Tibial artery (tissue), 4 donors: ENCODE measurements at places on chromosomes 5 and 9.

GRCh38 chr5:10935536-10935935 lies 174.5 kb upstream of the DAP start:
- no peak for DNase-seq

- DNase-seq, result no peak
These were observed 8.8 kb upstream of the SLC6A18 start for GRCh38 chr5:1216211-1216917.

- no peak for DNase-seq
These were observed 36.5 kb downstream of the CFAP95 start for GRCh38 chr9:69857131-69857530.

GRCh38 chr9:131008909-131009618 lies at the start of gene LAMC3:
Gene LAMC3 (plus strand): TSS chr9:131009174. CDS start chr9:131009215, 41 bp downstream.
- no peak for DNase-seq

- DNase-seq, result no peak
These were observed 88.1 kb upstream of the RNF180 start for GRCh38 chr5:64077589-64077988.

DNA sequence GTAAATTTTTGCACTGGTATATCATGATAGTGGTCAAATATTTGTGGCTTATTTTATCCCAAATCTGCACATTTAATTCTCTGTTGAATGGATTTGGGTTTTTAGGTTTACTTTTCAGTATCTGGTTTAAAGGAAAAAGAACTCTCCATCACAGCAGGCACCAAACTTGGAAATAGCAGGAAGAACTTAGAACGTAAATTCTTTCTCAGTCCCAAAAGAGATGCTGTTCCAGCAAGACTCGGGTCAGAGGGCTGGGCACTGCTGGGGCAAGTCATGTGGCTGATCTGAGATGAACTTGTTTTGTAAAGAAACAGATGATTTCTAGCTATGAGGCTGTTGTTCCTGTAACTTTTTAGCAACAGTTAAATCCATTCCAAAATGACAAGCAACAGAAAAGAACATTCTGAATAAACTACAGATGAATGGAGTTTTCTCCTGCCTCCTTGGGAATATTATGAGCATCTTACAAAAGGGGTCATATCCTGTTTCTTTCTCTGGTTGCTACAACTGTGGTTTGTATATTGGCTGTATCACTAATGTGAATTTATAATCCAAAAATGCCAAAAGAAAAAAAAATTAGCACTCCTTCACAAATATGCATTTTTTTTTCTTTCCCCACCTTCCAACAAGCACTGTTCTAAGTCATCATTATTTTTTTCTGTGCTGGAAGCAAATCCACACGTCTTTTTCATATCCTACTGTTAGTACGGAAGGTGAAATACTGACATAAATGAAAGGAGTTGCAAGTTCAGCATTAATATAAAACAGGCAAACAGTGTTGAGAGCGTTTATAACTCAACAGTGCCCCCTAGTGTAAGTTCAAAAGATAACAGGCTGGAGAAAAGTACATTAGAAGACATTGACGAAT lies 31.1 kb downstream of the OR2K2 start:
- DNase-seq, result peak; percentile 85

GRCh38 chr9:4228606-4229005 lies 71.3 kb downstream of the GLIS3 start:
- DNase-seq, result no peak

- no peak for DNase-seq
These were observed 19.7 kb downstream of the ADRA1B start for GRCh38 chr5:159935946-159936345.

DNA sequence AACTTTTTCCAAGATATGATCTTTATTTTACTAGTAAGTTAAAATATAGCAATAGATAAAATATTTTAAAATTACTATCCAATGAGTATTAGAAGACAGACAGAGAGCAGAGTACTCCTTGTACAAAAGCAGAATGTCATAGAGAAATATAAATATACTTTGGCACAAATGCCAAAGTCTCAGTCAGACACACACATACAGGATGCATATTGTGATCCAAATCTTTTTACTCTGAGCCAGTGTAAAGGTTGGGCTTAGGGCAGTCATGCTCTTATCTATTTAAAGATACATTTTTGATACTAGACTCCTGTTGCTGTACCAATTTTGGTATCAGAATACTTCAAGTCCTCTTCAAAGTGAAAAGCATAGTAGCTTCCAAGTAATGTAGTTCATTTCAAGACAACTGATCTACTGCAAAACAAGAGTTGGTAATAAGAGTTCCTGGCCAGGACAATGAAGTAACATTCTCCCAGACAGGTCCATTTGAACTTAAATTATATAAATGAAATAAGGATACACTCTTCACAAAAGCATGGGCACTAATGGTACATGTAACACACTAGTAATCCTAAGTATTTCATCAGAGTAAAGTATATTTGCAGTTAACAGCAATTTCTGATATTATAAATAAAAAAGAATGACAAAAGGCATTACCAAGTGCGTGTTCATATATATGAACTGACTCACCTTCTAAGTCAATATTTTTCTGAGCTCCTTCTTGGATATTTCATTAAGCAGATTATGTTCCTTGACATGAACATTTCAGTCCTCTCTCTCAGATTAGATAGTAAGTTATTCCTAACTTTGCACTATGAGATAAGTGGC lies 10.5 kb downstream of the PFDN1 start:
- DNase-seq, result no peak

GRCh38 chr9:118170032-118170955 lies 466.1 kb downstream of the TLR4 start:
- DNase-seq, result no peak

DNA sequence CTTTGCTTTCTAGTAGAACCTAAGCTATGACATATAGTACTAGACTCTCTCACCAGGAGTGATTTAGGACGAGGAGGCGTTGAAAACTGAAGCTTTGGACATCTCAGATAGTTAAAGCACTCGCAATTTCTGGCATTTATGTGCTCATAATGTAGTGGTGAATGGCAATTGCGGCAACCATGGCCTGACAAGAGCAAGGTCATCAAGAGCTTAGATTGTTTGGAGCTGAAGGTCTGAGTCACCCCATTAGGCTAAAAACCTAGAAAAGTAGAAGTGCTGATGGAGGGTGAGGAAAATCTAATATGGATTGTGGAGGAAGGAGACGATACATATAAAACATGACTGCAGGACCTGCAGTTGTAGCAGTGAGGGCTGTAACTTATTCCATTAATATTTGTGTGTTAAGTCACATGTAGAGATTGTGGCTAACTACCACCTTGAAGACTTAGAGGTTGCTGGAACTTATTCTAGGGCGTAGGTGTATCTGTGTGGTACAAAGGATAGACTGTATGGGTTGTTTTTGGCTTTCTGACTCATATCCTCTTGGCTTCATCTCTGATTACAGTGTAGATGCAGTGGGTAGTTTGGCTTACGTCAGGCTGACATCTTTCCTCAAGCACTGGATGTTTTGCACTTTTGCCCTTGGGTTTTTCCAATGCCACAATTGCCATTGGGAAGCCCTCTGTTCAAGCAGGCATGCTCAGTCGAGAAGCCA lies 138.9 kb upstream of the CDKN2B start:
- no peak for DNase-seq

GRCh38 chr5:157857816-157858526 lies 974 bp downstream of the CLINT1 start:
- DNase-seq, result no peak

DNA sequence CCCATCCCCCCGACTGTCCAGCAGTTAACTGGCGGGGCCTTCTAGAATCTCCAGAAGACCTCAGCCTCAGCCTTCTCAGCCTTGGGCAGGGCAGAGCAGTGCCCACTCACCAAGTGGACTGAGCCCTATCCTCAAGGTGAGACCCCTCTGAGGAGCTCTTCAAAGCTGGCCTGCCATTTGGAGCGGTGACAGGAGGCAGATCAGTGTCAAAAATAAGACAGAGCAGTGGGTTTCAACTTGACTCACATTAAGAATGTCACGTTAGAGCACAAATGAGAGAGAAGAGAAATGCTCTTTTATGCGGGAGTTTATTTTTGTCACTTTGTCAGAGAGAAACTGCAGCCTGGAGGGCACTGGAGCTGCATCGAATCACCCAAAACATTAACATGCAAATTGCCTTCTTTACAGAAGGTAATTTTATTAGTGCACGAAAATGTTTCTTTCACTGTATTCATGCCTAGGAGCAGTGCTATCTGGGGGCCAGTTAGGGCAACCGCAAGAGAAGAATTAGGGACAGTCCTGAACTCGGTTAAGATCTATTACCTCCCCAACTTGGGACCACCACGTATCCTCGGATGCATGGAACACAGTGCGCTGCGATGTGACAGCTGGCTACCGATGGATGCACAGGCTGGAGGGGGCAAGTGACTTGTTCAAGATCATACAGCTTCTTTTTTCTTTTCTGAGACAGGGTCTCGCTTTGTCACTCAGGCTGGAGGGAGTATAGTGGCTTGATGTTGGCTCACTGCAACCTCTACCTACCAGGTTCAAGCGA lies 188.5 kb downstream of the DAB2IP start:
- DNase-seq, result no peak

- DNase-seq, result no peak
These were observed 59.2 kb downstream of the IPPK start for GRCh38 chr9:92610470-92611420.

DNA sequence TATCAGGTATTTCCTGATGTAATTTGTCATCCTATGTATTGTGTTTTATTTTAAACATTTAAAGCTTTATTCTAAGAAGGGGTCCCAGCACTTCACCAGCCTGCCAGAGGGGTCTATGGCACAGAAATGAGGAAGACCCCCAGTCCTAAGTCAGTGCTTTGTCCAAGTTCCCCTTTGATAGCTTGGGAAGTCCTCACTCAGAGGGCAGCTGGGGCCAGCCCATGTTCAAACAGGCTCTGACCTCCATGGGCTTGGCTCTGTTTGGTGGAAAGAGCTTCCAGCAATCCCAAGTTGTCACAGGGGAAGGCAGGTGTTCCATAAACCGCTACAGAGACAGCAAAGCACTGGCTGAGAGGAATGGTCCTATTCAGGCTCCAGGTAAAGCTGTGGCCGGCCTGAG lies 26.6 kb upstream of the AKNA start:
- no peak for DNase-seq

GRCh38 chr5:39024005-39024404 lies 50.2 kb downstream of the RICTOR start:
- no peak for DNase-seq

DNA sequence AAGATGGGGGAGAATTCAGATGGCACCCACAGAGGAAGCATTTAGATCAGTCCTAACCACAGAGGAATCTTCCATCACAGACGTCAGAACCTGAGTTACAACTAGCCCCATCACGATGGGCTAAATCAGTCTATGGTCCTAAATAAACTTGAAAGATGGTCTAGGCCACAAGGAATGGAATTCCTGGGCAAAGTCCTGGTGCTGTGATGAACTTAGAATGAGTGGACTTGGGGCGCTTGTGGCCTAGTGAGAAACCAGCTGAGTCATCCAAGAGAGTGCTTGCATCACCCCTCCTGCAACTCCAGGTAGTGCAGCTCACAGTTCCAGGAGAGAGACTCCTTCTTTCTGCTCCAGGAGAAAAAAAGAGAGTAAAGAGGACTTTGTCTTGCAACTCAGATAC lies 722.9 kb upstream of the RGMB start:
- DNase-seq, result no peak

GRCh38 chr5:158152136-158152535 lies 293.2 kb upstream of the CLINT1 start:
- no peak for DNase-seq

DNA sequence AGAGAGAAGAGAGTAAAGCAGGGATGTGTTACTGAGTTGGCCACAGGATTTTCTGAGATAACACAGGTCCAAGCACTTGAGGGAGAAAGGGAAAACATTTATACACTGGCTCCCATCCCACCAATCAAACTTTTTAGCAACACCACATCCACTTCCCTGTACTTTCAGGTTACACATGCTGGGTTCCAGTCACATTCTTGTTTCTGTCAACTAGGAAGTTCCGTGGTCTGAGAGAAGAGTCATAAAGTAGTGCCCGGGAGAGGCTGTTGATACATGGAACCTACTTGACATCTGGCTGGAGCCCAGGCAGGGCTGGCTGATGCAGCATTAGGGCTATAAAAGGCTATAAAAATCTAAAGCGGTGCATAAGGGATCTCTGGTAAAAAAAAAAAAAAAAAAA lies 473.9 kb upstream of the COX7C start:
- no peak for DNase-seq

DNA sequence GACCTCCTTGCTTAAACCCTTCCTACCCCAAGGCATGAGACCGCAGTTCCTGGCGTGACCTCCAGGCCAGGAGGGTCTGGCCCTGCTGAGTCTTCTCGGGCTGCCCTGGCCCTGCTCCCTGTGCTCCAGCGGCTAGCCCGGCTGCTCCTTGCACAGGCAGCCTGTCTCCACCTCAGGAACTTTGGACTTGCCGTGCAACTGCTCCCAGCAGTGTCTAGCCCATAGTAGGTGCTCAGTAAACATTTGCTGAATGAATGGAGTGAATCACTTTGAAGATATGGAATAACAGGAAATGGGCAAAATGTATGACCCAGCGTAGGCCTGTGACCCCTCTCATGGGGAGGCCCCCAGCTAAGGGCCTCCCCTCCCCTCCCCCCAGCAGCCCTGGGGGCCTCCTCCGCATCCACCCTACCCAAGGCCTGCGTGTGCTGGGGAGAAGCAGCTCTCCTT lies 127.1 kb downstream of the ZNF354C start:
- no peak for DNase-seq

DNA sequence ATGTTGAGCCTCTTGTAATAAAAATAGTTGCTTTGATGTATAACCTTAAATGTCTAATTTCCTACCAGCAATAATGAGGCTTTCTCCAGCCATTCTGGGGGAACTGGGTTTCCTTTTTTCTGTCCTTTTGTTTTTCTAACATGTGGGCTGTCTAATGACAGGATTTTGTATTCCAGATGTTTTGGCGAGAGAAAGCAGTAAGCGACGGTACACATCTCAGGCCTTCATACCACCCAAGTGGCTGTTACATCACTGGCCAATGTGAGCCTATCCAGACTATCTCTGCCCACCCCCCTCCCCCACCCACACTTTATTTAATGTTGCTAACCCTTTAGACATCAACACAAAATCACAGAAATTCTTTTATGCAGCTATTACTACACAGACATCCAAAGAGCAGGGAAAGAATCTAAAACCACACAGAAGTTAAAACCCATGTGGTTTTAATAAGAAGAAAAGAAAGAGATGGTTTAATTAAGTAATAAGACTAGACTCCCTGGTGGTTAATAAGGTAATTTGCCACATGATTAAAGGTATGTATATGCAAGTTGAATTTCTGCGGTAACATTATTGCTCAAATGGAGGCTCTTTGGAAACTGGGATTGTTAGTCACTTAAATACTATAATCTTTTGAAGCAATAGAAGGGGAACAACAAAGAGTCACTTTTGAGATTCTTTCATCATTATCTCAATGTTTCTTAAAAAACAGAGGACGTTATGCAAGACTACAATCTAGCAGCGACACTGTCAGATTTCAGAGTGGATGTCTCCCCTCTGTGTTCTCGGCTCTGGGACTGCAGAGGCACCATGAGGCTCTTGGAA lies 365.1 kb downstream of the ENC1 start:
- no peak for DNase-seq

- no peak for DNase-seq
These were observed 43.3 kb downstream of the SLC28A3 start for GRCh38 chr9:84297162-84297821.

DNA sequence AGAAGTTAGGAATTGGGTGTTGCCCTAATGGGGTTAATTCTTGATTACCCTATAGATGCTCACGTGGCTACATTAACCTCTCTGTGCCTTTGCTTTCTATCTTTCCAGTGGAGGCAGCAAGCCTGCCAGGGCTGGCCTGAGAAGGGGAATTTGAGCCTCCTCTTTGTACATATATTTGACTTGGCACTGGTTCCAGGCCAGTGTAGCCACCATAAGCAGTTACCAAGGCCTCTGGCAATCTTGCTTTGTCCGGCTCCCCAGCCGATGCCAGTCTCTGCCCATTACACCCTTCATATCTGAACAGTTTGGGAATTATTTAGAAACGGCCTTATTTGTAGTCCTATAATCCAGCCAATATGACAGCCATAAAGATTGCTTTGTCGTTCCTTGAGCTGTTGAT lies 58.6 kb upstream of the PPARGC1B start:
- DNase-seq, result no peak
